ENCODE measurements at places on chromosomes 4 and X.

- no peak for DNase-seq
Measured at GRCh38 chr4:119939071-119939995, 127.3 kb downstream of the MAD2L1 start.

GRCh38 chr4:125772680-125773079, 457.9 kb downstream of the FAT4 start:
- DNase-seq, result no peak

DNA sequence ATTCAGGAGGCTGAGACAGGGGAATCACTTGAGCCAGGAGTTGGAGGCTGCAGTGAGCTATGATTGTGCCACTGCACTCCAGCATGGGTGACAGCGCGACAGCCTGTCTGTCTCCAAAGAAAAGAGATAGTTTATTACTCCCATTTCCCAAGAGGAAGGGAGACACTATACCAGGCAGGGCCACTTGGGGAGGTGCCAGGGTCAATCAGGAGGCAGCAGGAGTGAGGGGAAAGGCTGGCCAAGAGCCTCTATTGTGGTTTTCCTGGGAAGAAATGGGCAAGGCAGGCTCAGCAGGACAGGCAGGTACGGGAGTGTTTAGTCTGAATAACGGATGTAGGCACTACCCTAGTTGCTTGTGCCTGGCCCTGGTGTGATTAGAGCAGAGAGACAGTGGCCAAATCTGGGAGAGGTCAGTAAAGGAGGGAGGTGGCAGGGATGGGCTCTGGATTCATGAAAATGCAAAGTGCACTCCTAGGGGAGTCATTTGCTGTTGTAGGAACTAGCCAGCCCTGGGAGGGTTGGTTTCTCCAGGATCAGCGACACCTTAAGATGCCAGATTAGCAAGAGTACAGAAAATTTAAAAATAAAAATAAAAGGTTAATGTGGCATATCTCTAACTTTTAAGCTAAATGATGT, 20.2 kb upstream of the CDKN2AIP start:
- DNase-seq, result no peak

DNA sequence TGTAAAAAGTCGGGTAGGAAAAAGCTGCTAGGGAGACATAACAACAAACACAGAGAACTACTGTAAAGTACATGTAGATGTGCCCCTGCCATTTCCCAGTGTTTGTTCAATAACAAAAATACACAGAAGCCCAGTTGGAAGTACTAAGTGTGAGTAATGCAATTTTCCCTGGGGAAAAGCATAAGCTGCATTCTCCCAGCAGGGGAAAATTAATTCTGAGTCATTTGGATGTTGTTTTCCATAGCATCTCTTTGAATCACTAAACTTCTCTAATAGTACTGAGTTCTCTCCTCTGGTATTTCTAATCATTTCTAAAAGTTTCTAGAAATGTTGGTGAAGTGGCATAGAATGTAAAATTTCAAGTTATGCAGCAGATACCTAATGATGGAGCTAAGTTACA, 1114.9 kb downstream of the C4orf33 start:
- no peak for DNase-seq

- no peak for DNase-seq
Measured at GRCh38 chr4:122914292-122914904, 8.0 kb downstream of the NUDT6 start.

DNA sequence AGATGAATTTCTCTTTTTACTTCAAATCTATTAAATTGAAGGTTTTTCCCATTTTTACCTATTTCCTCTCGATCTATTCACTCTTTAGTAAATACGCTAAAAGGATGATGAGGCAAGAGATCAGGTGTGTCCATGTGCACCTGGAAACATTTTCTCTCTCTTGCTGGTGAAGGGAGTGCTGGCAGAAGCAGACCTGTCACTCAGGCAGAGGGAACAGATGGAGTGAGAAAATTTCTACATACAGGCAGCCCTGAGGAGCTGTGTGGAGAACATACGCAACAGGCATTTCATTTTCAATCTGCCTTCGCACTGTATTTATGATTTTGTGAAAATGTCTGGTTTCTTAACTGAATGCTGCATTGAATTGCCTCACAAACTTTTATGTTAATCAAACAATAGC, 249.5 kb downstream of the GPM6A start:
- no peak for DNase-seq

- no peak for DNase-seq
Measured at GRCh38 chrX:42089031-42089430, 165.7 kb upstream of the CASK start.

- DNase-seq, result no peak
Measured at GRCh38 chr4:74623041-74623440, 171.3 kb downstream of the BTC start.

- no peak for DNase-seq
Measured at GRCh38 chrX:32448320-32448719, 763.0 kb downstream of the DMD start.

- no peak for DNase-seq
Measured at GRCh38 chr4:28250646-28251045, 1390.0 kb downstream of the STIM2 start.

DNA sequence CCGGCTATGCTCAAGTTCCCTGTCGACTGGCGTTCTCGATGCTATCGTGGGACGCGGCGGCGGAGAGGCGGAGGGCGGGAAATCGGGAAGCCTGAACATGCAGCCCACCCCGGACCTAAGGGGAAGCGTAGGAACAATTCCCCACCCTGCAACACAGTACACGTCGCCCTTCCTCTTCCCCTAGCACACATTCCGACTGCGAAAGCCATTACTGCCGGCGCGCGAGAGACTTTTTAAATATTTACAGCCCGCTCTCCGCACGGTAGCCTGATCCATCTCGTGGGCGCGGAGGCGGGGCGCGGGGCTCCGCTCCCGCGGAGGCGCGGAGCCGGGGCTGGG, 48.1 kb upstream of the BCOR start:
- DNase-seq, result no peak

GRCh38 chr4:2295500-2295899, 33.6 kb upstream of the MXD4 start:
- peak; percentile 19 for DNase-seq

- DNase-seq, result no peak
Measured at GRCh38 chrX:30278365-30278764, 30.8 kb downstream of the NR0B1 start.

- no peak for DNase-seq
Measured at GRCh38 chr4:74675673-74676279, 118.5 kb downstream of the BTC start.

GRCh38 chrX:29090811-29091210, 503.6 kb downstream of the IL1RAPL1 start:
- no peak for DNase-seq

DNA sequence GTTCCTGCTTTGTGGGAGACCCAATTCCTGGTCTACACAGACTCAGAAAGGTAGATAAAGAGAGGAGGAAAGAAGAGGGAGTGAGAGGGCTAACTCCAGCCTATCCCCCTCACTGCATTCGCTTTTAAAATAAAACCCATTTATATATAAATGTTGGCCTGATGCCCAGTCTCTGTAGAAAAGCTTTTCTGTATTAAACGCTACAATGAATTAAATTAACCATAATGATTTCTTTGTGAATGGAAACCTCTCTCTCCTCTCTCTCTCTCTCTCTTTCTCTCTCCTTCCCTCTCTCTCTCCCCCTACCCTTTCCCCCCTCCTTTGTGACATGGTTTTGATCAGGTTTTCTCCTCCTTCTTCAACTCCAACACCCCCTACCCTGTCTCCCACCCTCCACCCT, 34.8 kb downstream of the PJA1 start:
- no peak for DNase-seq

GRCh38 chrX:17292111-17292527, 82.9 kb upstream of the NHS start:
- no peak for DNase-seq

DNA sequence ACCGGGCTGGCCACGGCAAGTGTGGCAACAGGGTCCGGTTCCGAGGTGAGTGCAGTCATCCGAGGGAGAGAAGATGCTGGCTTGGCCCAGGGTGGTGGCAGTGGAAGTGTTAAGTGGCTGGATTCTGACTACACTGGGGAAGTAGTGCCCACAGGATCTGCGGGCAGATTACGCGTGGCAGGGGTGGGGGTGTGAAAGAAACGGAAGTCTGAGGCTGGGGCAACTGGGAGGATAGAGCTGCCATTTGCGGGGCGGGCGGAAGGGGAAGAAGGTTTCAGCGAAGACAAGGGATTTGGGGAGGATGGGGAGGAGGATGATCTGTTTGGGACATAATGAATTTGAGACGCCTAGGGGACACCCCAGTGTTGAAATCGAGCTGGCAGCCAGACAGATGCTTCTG, 5.3 kb downstream of the RS1 start:
- no peak for DNase-seq

GRCh38 chr4:11286533-11286932, 142.2 kb downstream of the HS3ST1 start:
- no peak for DNase-seq
